ENCODE measurements at places on chromosomes 12 and 14.
A peak's percentile ranks its signal among the peaks of the same experiment; 100 is the strongest.

- no peak for DNase-seq
These were observed 106.2 kb upstream of the MAX start for GRCh38 chr14:65208548-65208947.

GRCh38 chr12:123934016-123934620 is 38.5 kb downstream of the CCDC92 start:
- DNase-seq, result no peak

DNA sequence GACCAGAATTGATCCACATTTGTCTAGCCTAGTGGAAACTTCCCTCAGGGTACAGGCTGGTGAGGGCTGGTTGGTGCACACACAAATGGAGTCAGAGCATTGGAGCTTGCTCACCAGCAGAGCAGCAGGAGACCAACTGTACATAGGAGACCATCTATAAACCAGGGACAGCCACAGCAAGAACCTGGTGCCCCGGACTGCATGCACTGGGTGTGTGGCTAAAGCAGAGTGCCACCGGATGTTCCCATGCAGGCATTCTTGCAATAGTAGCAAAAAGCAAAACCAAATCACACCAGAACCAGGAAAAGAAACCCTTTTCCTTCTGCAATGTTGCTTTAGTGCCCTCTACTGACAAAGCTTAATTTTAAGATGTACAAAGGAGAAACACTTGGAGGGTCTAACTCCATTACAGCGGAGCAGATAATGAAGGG is 136.4 kb downstream of the MDGA2 start:
- DNase-seq, result peak; percentile 33

- peak; percentile 68 for DNase-seq
These were observed 24.9 kb downstream of the SLC6A12 start for GRCh38 chr12:188910-189621.

DNA sequence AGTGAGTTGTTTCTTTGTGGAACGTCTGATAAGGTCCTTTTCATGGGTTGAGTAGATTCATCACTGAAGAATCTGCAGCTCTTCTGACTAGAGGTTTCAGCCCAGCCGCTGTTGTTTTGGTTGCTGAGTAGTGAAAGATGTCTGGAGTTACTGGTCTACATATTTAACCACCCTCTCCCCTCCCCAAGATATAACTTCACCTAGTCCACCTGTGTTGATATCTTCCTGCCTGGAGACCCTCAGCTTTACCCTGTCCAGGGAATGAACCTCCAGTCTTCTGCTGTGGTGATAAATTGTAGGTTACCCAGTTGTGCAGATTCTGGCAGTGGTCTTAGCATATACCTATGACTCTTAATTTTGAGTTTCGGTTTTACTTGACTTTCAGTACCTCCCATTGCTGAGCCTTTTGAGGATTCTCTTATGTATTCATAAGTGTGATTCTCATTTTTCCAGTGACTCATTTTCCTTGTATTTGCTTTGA is 62.9 kb downstream of the CCDC91 start:
- no peak for DNase-seq

- no peak for DNase-seq
These were observed 37.7 kb downstream of the NEUROD4 start for GRCh38 chr12:55057481-55057880.

- no peak for DNase-seq
These were observed 10.4 kb downstream of the SERPINA1 start for GRCh38 chr14:94377866-94378470.

GRCh38 chr14:75907756-75908359 is 73.9 kb downstream of the TGFB3 start:
- DNase-seq, result no peak

DNA sequence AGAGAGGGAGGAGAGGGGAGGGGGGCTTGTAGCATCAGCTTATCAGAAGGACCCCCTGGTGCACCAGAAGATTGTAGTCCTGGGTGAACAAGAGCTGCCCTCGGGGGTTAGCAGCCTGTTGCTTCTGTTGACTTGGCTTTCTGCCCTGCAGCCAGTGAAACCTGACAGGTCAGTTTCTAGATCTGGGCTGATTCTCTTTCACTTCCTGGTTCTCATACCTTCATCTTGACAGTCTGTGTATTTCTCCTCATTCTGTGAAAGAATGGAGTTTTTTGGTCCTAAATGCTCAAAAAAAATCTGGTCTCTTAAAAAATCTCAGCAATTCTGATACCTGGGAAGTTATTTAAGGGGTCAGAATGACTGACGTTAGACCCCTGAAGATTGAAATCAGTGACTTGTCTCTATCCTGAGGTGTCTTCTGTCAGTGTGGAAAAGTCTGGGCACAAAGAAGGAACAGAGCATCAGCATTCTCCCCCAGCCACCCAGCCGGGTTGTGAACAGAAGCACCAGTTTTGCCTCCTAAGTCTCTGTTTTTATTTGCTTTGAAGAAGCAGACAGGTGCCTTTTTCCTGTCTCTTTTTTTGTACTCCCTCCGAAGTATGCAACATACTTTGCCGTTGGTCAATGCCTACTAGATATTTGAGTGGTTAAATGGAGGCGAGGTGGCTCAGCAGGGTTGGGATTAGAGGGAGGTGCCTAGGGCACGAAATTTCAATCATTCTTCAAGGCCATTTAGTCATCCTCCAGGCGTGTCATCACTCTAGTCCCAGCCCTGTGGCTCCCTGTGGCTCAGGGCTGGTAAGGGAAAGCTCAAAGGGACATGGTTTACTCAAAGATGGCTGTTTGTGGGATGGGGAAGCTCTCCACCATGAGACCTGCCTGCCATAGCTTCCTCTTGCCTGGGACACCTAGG is 24.0 kb downstream of the TTC9 start:
- DNase-seq, result no peak

GRCh38 chr14:27916326-27916725 is 850.3 kb upstream of the FOXG1 start:
- no peak for DNase-seq

- no peak for DNase-seq
These were observed 14.7 kb downstream of the BLTP3B start for GRCh38 chr12:100127766-100128511.

- no peak for DNase-seq
These were observed 170.7 kb downstream of the ESRRB start for GRCh38 chr14:76546426-76547221.

DNA sequence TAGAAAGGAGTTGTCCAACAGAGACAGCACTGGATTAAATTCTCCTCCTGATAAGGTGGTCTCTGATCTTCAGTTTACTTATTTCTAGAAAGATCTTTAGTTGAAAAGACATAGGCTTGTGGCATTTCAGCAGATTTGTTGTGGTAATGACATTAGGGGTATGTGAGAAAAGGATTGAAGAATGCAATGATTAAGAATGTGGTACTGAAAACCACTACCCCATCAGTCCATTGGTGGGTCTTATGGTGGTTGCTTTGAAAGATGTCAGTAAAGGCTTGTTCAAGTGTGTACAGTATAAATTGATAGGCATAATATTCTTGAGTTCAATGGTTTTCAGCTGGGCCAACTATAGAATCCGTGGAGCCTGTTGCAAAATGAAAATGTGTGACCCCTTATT is 10.8 kb downstream of the PPFIBP1 start:
- no peak for DNase-seq

DNA sequence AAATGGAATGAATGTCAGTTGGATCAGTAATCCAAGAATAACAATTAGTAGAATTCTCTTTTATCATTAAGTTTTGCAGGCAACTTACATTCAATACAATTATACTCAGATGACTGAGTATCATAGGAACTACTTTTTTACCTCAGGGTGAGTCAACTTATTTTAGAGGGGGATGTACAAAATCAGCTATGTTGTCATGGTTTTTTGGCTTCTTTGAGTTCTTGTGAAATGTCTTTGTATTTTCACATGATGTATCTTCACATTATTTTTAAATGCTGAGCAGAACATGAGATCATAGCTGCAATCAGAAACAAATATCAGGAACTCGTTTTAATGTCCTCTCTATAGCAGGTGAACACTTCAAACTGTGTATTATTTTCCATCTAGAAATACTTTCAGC is 65.3 kb upstream of the PTPRR start:
- no peak for DNase-seq

GRCh38 chr14:65813760-65814384 is 401.3 kb downstream of the FUT8 start:
- DNase-seq, result no peak

GRCh38 chr14:102731101-102731870 is 46.0 kb upstream of the TRAF3 start:
- no peak for DNase-seq

DNA sequence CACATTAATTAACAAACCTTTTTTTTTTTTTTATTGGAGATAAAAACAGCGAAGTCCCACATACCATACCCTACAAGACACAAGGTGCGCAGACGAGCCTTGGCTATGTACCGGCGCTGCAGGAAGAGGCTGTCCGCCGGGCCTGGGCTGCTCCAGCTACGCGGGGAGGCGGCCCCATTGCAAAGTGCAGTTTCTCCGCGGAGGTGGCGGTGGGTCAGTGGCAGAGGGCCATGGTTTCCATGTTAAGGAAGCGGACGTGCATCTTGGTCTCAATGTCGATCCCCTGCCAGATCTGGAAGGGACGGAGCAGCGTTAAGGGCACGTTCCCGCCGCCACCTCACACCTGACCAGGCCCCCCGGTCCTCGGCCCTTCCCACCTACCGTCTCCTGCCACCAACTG is 60.3 kb downstream of the TESC start:
- no peak for DNase-seq

DNA sequence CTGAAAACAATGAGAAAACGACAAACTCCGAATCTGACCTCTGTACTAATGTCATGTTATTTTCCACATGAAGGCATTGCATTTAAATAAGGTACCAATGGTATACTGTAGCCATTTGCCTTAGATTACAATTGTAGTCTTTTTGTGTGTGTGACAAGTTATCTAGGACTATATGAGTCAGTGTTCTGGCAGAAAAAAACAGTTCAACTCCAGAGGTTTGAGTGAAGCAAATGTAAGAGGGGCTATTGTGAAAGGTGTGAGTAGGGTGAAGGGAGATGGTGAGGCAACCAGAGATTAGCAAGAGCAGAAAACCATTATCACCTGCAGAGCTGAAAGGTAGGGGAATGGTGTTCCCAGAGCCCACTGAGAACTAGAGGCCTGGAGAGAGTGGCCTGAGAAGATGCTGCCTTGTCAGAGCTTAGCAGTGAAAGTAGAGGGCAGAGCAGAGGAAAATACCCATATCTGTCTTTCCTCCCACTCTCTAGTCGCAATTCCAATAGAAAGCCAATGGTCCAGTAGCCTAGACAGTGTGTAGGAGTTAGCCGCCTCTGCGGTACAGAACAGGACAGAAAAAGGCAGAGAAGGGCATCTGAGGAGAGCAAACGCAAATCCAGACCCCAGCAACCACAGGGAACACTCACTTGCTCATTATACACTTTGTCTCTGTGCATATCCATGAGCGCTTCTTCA is 112.2 kb downstream of the DYRK2 start:
- DNase-seq, result no peak

GRCh38 chr12:7118881-7119280 is 9.8 kb downstream of the RBP5 start:
- no peak for DNase-seq

- DNase-seq, result no peak
These were observed 20.6 kb downstream of the LRTM2 start for GRCh38 chr12:1840981-1841425.

DNA sequence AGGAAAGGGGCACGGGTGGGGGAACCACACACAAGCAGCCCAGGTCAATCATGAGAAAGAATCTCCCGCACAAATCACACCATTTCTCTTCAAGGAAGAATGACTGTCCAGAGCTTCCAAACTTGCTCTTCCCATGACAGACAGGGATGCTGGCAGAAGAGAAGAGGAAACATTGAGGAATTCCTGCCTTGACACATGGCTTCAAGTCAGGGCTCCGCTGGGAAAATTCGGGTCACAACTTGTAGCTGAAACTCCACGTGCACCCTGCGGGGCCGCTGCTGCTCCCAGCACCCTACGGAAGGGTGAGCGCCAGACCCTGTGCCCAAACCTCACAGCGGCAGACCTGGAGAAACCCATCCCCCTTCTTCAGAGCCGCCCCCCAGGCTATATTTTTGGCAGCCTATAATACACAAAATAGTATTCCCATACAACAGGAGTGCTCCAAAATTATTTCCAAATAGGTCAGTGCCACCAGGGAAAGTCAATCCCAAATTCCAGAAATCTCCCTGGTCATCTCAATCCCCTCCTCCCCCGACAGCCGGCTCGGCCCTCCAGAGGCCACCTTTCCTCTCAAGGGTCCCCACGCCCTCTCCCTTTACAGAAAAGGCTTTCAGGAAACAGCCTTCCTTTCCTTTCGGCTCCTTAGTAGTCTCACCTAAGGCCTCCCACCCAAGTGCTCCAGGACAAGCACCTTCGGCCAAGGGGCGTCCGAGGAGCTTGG is 1.3 kb downstream of the TMEM132D start:
- no peak for DNase-seq

DNA sequence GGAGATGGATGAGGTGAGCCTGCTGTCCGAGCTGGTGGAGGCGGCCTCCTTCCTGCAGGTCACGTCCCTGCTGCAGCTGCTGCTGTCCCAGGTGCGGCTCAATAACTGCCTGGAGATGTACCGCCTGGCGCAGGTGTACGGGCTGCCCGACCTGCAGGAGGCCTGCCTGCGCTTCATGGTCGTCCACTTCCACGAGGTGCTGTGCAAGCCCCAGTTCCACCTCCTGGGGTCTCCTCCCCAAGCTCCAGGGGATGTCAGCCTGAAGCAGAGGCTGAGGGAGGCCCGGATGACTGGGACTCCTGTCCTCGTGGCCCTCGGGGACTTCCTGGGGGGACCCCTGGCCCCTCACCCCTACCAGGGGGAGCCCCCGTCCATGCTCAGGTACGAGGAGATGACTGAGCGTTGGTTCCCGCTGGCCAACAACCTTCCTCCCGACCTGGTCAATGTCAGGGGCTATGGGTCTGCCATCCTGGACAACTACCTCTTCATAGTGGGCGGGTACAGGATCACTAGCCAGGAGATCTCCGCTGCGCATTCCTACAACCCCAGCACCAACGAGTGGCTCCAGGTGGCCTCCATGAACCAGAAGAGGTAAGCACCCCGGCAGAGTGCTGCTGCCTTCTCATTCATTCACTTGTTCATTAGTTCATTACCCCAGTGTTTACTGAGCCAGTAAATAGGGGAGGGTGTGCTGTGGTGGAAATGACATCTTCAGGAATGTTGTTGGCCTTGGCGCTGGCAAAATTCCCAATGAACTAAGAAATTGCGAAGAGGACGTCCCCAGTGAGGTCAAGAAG is 774 bp upstream of the MANSC4 start:
- no peak for DNase-seq

DNA sequence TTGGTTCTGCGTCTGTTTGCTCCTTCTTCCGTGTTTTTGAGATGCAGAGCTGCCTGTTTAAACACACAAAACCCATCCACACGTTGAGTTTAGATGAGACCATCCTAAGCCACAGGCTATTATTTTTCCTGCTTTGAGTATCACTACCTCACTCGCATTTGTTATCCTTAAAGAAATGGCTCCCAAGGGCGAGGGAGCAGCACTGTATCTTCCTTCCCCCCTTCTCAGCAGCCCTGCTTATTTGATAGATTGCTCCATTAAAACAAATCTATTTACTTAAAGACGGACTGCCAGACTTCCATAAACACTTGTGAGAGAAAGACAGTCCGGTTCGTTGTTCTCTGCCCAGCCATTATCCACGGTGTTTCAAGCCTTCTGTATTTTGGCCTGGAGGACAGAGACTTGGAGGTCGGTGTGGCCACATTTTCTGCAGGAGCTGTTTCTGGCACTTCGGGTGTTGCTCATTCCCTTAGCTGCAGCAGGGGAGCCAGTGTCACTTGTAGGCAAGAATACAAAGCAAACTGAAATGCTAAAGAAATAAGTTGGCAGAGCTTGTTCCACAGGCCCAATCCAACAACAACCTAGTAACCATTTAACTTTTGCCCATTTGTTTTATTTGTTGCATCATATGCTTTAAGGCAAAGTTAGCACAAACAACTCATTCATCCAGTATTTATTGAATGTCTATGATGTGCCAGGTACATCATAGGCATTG is 275.4 kb downstream of the TTC6 start:
- DNase-seq, result no peak

GRCh38 chr12:48034835-48035805 is 30.8 kb upstream of the COL2A1 start:
- no peak for DNase-seq

Data from putamen (tissue), 1 donor.